ENCODE measurements at places on chromosomes 1 and 21. TPM values are rescaled to one million over a fixed set of nuclear protein-coding genes. Genes with fewer than 3 reads are reported as not detected.

Gene IGSF5
- total RNA-seq: not detected

Gene CFAP74
- total RNA-seq: 0.14 TPM

Gene CTH
- 6.6 TPM for total RNA-seq

Gene GJA8
- total RNA-seq: not detected

Gene LBR
- 39.2 TPM for total RNA-seq

Data from upper lobe of left lung (tissue), 6 donors.